ENCODE measurements at places on chromosomes 12 and 14.

DNA sequence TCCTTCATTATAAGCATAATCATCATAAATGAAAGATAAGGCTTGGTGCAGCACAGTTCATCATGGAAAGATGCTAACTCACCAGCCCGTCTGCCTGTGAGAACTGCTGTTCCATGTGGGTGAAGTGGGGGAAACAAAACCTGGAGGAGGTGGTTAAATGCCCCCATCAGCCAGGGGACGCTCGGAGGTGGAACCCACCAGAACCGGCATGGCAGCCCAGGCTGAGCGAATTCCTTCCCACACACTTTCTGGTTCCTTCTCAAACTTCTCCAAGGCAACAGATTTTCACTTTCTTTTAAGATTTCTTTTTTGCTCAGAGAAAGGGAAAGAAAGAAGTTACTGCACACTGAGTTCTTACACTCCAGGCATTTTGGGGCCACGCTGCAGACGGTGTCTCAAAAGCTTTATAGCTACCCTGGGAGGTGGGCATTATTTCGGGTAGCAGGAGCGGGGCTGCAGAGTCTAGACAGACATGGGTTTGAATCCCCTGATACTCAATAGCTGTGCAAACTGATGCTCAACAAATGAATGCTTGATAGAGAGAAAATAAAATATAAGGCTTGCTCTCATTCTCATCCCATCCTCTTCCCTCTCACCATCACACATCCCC lies 190.7 kb downstream of the BCL11B start:
- DNase-seq = no peak

DNA sequence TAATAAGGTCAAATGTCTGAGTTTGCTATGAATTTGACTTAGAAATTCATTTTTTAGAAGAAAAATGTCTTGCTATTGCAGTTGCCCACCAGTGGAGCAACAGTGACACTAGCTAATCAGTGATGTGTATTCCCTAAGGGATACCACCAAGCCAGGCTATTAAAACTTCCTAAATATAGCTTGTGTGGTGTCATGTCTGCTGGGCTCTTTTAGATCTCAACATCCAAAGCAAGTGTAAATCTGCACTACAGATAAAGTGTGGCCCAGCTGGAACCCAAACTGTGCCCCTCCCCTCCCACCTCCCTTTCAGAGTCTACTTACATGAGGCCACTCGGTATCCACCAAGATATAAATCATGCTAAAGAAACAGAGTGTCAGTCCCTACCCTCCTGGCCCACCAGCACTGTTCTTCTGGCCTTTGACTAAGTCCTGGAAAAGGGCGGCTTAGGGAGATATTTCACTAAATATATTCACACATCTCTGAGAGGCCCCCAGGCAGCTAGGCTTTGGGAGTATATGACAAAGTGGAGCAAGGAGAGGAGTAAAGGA lies 53.8 kb downstream of the SLC35F4 start:
- no peak for DNase-seq

GRCh38 chr12:11861155-11861863 lies 209.4 kb upstream of the BCL2L14 start:
- no peak for DNase-seq

DNA sequence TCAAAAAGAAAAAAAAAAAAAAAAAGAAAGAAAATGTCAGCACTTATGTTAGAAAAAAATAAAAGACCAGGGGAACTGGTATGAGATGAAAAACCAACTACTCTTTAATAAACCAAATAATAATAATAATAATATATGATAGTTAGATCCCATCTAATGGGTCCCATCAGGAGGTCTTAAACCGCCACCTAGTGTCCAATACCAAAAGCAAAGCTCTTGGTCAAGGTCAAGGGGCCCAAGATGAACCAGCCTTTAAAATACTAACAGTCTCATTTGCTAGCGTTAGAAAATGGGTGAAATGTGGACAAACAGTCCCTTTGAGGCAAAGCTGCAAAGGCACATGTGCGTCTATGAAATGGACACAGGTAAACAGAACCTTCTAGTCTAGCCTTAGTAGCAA lies 12.3 kb downstream of the BRAP start:
- DNase-seq = no peak

- DNase-seq = no peak
Observed at GRCh38 chr14:31920989-31921650, 156.0 kb upstream of the ARHGAP5 start.

GRCh38 chr12:124289634-124290600 lies 5.0 kb upstream of the RFLNA start:
- DNase-seq = no peak

GRCh38 chr14:28138341-28138740 lies 628.2 kb upstream of the FOXG1 start:
- DNase-seq = no peak

GRCh38 chr14:101588990-101589389 lies 27.7 kb downstream of the DIO3 start:
- no peak for DNase-seq

DNA sequence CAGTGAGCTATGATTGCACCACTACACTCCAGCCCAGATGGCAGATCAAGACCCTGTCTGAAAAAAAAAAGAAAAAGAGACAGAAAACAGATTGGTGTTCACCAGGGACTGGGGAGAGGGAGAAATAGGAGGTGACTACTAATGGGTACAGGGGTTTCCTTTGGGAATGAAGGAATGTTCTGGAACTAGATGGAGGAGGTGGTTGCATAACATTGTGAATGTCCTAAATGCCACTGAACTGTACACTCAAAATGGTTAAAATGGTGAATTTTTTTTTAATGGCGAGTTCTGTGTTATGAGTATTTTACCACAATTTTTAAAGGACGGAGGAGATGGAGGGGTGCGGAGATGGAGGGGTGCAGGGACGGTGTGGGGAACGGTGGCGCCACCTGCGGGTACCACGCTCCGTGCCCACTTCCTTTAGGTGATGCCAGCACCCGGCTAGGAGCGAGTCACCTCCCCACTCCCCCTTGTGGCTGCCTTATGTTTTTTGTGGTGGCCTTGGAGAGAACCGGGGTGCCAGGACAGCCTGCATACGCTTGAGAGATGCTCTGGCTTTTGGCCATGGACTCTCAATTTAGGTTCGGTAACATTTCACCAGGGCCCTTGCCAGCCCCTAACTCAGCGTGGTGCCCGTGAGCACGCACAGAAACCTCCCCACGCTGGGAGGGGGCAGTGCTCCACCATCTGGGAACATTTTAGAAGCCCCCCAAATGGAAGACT lies 16.1 kb downstream of the UBC start:
- peak; percentile 86 for DNase-seq

- DNase-seq = no peak
Observed at GRCh38 chr12:103326190-103326589, 169.6 kb downstream of the C12orf42 start.

DNA sequence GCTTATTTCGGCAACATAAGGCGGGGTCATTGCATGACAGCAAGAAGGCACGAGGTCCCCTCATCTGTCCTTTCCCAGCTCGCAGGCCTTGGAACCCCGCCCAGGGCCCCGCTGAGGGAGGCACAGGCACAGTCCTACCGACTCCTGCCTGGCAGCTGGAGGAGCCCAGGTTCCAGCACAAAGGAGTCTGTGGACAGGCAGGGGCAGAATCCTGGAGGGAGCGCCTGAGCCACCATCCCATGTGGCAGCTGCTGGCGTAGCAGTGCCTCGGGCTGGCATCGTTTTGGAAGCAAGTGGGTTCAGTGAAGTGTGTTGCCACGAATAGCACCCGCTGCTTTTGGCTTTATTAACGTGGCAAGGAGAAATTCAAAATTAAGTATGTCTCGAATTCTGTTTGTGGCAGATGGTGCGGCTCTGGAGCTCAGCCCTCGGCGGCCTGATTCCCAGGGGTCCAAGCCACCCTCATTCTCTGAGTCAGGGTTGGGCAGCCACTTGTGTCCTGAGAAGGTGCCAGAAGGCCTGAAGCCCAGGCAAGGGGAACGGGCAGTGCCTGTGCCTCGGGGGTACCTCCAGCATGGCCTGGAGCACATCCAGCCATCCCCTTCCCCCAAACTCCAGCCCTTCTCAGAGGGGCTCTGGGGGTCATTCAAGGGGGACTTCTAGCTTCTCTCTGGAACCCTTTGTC lies 35.9 kb downstream of the SLC8B1 start:
- no peak for DNase-seq

- no peak for DNase-seq
Observed at GRCh38 chr14:99164712-99165111, 107.3 kb downstream of the BCL11B start.

DNA sequence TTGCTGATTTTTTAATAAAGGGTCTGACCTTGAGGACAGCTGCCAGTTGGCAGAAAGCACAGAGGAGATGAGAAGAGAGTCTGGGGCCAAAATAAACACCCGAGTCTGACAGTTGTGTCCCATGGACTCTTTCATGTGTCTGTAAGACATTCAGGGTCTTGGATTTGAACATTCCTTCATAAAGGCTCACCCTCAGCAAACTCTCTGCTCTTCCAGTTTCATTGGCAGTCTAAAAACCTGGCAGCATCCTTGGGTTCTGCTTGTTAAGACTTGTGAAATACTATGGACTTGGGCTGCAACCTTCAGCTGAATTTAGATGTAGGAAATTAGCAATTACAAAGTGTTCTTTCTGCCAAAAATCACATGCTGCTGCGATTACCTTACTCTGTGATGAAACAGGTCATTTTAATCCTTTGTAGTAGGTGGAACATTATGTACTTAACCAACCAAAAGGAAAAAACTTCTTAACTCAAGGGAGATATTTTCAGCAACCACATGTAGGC lies 32.0 kb upstream of the LMNTD1 start:
- no peak for DNase-seq

DNA sequence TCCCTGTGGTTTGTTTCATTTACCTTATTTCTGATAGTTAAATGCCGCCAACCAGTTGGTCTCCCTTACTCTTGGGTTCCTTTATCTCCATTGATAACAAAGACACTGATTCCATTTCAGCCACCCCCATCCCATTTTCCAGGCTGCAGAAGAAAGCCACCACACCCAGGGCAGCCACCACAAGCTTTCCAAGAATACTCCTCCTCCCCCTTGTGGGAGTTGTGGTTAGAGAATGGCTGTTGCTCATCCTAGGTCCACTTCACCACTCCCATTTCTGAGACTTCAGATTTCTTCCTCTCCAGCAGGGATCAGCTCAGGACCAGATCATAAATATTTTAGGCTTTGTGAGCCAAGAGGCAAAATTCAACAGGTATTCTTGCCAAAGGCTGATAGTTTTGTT lies 73.9 kb downstream of the ANO4 start:
- DNase-seq = no peak

DNA sequence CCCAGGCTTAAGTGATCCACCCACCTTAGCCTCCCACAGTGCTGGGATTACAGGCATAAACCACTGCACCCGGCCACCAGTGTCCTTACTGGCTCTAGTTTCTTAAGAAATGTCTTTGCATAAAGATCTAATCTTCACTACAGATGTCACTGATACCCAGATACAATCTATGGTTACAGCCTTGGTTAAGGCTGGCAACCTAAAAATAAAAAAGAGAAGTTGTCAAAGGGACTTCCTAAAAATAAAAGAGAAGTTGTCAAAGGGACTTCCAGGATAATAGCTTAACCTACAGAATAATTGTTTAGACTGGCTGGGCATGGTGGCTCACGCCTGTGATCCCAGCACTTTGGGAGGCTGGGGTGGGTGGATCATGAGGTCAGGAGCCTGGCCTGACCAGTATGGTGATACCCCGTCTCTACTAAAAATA lies 27.6 kb downstream of the ETFBKMT start:
- no peak for DNase-seq

DNA sequence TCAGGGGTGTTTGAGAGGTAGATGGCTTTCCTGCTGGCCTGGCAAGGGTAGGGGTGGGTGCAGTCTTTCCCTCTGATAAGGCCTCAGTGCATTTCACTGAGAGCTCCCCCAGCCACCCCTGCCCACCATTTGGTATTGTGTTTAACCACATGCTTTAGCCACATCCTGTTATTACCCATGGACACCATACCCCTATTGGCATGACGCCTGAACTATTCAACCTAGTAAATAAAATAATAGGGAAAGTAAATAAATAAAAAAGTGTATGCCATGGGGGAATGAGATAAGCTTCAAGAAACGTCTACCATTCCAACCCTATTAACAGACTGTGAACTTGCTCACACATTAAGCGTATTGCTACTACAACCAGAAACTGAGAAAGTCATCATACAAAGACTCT lies 7.6 kb upstream of the LGR5 start:
- no peak for DNase-seq

DNA sequence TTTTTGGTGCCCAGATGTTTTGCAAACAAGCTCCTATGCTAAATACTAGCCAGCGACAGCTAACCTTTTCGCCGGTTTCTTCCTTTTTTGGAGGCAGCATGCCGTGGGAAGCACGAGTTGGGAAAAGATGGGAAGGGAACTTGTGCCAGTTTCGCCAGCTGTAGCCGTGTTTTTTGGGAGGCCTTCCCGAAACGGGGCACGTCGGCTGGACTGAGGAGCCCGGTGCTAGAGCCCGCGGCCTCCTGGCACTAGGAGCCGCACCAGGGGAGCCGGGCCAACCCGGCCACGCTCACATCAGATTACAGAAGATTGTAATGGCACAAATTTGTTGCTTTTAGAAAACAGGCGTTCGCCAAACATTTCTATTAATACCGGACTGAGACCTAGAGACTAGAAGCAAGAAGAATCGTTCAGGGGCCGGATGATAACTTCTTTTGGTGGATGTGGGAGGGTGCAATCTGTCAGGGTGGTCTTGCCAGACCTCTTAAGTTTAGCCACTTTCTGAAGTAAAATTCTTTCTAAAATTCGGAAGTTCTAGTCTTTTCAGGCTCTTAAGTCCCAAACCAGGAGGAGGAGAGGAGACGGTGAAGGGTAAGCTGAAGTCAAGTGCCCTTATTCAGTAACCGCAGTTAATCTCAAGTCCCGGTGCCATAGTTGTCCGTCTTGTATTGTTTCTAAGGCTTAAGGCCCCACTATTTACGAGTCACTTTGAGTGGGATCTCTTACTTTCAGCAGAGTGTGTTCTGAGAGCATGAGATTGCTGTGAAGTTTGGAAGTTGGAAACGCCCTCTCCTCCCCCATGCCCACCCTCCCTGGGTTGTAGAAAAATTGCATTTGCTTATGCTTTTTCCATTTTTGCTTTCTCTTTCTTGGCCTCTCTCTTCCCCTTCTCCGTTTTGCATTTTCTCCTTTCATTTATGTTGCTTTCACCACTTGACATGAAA lies 1.3 kb downstream of the RASSF3 start:
- DNase-seq = peak; percentile 74

All from activated CD4-positive, alpha-beta T cell treated with anti-CD3 and anti-CD28 coated beads, Interleukin-2, amount 10 ng/mL, durations not matched to agents 24 days and 14 days (primary cell).